CD8-positive, alpha-beta T cell (primary cell): ENCODE measurements at places on chromosomes 1 and 21.

- peak; percentile 53 for DNase-seq
Measured at GRCh38 chr1:58768971-58769808, 14.7 kb downstream of the JUN start.

- DNase-seq: no peak
Measured at GRCh38 chr1:61708953-61709907, 15.7 kb downstream of the TM2D1 start.

DNA sequence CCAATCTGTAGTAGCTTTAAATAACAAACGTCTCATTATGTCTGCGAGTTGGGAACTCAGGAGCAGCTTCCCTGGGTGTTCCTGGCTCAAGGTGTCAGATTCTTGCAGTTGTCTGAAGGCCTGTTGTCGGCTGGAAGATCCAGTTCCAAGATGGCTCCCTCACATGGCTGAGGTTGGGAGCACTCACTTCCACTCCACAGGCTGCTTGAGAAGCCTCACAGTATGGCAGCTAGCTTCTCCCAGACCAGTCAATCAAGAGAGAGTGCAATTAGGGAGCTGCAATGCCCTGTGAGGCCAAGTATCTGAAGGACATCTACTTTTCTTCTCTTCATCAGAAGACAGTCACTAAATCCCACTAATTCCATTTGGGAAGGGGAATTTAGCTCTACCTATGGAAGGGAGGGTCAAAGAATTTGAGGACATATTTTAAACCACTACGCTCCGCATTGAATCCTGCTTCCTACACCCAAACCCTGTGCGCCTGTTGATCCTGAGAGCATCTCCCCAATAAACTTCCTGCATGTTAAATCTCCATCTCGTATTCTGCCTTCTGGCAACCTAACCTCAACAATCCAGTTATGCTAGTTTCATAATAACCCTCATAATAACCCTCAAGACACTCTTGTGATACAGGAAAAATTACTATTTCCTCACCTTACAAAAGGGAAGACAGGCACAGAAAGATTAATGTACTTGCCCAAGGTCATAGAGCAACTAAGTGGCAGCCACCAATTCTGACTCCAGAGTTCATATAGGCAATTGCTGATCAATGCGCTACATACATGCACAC lies 3.6 kb upstream of the VPS26C start:
- DNase-seq: no peak

GRCh38 chr1:13536571-13536970 lies 22.8 kb upstream of the LRRC38 start:
- no peak for DNase-seq

DNA sequence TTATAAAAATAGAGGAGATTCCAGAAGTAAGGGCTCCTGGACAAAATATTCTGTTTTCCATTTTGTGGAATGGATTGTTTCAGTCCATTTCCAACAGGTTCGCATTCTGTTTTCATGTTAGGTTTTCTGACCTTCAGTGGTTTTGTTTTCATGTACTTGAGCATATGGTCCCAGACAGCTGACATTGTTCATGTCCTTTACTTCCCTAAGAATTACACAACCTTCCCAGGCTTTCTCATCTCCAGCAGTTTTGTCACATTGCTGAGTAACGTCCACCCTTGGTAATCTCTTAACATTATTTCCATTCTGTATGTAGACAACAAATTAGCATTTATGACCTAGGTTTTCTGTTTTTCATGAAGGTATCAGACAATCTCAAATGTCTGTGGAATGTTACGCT lies 21.0 kb upstream of the ERRFI1 start:
- DNase-seq: no peak

DNA sequence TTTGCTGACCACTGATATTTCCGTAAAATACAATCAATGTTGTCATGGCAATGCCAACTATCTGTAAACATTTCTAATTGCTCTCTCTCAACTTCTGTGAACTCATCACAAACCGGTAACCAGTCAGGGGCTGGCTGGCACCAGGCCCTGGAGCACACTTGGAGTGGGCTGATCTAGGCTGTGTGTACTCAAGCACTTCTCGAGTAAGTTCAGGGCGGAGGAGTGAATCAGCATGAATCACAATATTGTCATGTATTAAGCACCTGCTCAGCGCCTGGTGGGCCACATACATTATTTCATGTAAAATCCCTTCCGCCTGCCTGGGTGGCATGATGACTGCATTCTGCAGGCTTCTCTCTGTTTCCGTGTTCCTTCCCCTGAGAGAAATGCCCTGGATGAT lies 212.4 kb downstream of the FOXD2 start:
- no peak for DNase-seq

- DNase-seq: no peak
Measured at GRCh38 chr1:51558375-51558924, 39.4 kb upstream of the EPS15 start.

DNA sequence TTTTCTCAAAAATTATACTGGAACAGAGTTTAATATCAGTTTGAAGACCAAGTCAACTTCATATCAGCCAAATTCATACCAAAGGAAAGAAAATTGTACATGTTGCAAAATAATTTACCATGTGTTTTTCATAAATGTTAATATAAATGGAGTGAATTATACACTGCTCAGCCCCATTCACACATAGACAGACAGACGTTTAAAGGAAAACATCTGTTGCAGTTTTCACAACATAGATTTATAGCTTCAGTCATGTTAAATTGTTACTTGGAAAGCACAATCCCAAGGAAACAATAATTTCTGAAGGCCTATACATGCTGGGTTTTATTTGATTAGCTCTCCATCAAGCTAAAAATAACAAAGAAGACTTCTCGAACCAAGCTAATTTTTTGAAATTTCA lies 27.8 kb upstream of the HYI start:
- no peak for DNase-seq

DNA sequence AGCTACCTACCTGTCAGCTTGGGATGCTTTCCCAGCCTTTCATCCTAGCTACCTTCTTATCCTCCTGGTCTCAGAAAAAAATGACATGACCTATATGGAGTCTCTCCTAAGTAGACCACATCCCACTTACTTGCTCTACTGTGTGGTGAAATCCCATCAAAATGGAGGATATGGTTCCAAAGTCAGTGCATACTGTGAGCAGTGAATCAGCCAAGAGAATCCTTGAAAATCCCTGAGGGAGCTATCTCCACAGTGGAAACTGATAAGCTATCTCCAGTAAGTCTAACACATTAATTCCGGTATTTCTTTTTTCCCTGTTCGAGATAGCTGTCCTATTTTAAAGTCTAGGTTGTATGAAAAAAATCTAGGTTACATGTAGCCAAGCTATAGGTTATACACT lies 189.7 kb downstream of the FGGY start:
- DNase-seq: no peak

- no peak for DNase-seq
Measured at GRCh38 chr1:172513479-172513878, 19.5 kb upstream of the SUCO start.

GRCh38 chr1:173202424-173203145 lies 4.5 kb downstream of the TNFSF4 start:
- DNase-seq: no peak

- no peak for DNase-seq
Measured at GRCh38 chr1:228265167-228265566, 57.3 kb downstream of the OBSCN start.

DNA sequence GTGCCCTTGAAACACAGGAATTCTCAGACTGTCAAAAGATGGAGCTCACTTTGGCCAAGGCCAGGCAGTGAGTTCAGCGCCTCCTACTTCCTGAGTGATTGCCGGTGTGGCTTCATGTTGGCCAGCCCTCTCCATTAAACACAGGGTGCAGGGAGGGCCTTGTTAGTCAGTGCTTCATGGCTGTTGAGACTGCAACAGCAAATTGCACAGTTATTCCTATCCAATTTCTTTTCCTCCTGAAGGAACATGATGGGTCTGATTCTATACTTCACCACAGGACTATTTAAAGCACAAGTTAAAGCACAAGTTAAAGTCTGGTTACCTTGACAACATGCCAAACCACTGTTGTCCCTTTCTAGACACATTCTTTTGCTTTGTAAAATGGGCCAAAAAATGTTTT lies 156.6 kb downstream of the SIPA1L2 start:
- no peak for DNase-seq

DNA sequence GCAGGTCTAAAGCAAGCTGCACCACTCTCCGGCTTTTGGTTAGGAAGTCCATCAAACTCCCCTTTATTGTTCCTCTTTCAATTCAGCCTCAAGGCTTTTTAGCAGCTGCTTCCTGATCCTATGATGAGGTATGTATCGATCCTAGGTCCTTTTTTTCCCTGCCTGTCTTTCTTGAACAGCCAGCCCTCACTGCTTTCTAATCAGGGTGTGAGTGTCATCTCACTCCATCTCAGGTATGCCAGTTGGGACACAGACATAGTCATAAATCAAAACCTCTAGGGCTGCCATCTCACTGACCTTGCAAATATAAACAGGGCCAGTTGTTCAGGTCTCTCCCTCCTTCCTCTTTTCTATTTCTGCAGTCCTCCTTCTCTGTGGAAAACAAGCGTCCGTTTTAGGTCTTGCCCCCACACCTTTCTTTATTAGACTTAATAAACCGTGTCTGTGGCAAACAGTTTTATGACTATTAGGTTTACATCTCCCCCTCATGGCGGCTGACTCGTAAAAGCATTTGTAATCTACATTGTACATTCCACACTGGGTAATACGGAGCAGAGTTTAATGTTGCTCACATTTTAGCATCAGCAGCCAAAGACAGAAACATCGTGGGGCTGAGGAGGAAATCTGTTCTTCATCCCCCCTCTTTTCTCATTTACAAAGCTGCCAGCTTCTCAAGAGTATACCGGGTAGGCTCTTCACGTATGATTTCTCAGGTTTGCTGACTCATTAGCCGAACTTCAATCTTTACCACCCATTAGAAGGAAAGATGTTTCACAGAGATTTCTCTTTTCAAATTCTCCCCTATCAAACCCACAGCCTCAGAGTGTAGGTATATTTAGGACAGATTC lies 11.6 kb downstream of the STYXL2 start:
- DNase-seq: no peak

GRCh38 chr1:240414237-240414636 lies 197.7 kb downstream of the GREM2 start:
- DNase-seq: no peak

DNA sequence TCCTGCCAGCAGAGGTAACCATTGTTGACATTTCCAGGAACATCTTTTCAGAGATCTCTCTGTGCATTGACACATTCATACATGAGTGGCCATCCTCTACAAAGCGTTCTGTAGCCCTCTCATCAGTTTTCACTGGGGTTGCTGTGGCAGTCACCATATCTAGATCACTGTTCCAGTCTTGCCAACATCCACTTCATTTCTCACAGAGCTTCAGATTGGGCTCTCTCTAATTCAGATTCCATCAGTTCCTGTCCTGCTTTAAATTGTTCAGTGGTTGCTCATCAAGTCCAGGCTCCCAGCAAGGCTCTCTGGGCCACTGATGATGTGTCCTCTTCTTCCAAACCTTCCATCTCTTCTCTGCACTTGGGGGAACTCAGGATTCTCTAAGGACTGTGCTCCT lies 173.7 kb downstream of the KCNJ6 start:
- DNase-seq: no peak

DNA sequence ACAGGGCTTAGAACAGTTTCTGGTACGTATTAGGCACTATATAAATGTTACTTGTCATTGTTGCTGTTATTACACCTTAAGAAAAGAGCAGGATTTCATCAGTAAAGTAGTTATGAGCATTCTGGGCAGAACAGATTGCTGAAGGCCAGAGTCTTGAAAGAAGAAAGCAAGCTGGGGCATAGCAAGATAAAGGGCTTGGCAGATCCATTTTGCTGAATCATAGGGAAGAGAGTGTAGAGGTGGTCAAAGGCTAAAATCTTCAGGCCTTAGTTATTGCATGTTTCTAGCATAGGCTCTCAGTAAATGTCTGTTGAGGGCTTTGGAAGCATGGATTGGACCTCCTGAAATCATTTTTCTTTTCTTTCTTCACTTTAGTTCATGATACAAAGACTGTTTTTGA lies 67.5 kb downstream of the PLA2G4A start:
- DNase-seq: no peak

DNA sequence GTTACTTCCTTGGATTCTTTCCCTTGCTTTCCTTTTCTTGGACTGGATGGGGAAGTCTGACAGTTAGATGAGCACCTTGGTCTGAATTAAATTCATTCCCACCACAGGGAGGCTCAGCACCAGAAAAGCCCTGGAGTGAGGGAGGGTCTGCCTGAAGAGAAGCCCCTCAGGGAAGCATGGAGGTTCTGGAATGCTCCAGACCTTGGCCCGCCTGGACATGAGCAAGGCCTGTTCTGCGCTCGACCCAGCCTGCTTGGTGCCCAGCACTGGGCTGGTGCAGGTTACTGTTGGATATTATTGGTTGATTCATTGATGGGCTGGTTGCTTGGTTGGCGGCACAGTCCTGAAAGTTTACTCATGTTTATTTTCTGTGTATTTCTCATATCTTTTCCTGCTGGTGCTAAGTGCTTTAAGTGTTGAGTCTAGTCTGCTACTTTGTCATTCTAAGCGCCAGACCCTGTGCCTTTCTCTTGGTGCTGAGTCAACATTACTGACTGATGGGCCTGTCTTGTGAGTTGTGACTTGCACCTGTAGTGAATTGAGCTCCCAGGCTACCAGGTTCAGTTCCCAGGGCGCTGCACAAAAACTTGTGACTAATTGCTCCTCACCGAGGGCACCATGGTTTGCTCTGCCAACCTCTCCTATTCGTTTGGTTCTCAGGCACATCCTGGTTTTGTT lies 538.5 kb downstream of the KIF26B start:
- no peak for DNase-seq

DNA sequence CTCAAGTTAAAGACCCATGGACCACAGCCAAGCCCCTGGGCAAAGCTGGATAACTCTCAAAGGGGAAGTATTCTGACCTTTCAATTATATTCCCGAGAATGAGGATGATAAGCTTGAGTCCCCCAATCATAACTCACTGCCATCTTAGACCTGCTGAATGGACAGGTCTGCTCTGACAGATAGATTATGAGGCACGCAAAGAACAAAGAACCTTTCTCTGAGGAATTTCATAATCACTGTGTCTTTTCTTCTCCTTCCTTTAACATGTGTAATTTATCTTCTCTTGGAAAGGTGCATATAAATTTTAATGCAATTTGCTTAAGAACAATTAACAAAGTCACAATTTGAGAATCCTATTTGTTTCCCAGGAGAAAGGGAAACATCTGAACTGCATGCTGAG lies 22.0 kb downstream of the PIGM start:
- no peak for DNase-seq

DNA sequence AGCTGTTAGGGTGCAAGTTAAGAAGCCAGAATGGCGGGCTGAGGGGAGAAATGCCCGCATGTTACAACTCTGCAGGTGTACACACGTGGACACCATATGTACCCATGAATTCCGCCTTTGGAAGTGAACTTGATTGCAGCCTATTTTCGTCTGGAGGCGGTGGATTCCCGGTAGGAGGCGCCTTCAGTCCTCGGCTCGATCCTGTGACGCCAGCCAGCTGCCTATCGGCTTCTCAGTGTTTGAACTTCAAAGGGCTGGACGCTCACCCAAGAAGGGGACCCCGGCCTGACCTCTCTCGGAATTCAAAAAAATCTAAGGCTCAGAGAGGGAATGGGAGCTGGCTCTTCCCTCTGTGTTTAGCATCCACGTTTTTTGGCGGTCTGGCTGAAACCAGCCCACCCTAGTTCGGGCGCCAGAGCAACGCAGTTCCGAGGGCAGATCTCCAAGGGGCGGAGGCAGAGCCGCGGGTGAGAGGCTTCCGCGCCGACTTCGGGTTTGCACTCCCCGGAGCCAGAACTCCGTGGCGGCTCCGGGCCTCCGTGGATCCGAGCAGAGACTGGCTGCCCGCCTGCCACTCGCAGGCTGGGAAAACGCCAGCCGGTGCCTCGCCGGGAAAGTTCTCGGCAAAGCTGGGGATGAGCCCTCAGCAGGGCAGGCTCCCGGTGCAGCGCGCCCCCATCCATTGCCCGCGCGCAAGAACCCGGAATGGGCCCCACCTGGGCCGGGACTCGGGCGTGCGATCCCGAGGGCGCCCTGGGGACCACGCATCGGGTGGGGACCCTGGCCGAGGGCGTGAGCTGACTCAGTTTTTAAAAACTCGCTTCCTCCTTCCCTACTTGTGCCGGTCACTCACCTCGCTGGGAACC lies 996 bp upstream of the TMEM51 start:
- no peak for DNase-seq
